Stimulated activated CD8-positive, alpha-beta memory T cell treated with anti-CD3 and anti-CD28 coated beads, Interleukin-2, amount 100 ng/mL, for 48 hours (primary cell): ENCODE measurements at places on chromosomes 13 and 19.

- DNase-seq, result no peak
Observed at GRCh38 chr19:13298565-13299481, 148.6 kb downstream of the IER2 start.

DNA sequence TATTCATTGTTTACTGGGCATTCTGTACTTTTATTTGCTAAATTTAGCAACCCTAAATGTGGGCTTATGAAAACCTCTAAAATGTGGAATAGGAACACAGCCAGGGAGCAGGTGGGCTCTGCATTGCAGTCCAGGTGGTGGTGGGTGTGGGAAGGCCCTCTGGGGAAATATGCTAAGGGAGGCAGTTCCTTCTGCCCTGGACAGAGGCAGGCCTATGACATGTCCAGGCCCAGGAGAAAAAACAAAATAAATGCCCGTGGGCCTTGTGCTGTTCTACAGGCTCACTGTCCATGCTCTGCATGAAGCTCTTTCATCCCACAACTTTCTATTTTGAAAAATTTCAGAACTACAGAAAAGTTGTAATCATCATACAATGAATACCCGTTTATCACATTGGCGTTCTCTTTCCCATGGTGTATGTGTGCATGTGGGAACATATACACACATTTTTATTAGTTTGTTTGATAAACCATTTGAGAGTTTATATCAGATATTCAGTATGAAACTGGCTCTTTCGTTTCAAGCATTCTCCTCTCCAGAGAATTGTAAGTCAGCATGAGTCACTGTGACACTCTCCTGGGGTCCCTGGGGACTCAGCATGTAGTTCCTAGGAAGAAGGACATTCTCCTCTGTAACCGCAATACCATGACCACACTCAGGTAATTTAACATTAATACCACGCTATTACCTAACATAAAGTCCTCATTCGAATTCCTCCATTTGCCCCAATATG lies 505.3 kb downstream of the COG6 start:
- no peak for DNase-seq

- DNase-seq, result no peak
Observed at GRCh38 chr13:99418103-99418842, 83.0 kb upstream of the TM9SF2 start.

DNA sequence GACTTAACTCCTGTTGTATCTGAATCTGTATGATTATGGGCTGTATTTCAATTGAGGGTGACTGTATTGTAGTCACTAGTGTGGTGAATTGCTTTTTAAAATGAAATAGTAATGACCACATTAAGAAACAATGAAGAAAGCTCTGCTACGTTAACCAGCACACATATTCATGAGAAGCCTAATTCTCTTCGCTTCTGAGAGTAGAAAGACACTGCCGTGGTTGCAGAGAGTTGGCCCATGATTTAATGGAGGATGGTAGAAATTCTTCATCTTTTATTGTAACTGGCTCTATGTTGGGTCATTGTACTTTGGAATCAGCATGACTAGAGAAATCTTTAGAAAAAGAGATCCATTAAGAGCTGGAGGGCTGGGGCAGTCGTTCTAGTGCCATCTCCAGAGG lies 451.5 kb downstream of the PCDH17 start:
- DNase-seq, result no peak

- no peak for DNase-seq
Observed at GRCh38 chr13:42970824-42971690, 21.0 kb downstream of the EPSTI1 start.

- DNase-seq, result peak; percentile 51
Observed at GRCh38 chr19:33430674-33431277, 57.3 kb downstream of the CEBPG start.

DNA sequence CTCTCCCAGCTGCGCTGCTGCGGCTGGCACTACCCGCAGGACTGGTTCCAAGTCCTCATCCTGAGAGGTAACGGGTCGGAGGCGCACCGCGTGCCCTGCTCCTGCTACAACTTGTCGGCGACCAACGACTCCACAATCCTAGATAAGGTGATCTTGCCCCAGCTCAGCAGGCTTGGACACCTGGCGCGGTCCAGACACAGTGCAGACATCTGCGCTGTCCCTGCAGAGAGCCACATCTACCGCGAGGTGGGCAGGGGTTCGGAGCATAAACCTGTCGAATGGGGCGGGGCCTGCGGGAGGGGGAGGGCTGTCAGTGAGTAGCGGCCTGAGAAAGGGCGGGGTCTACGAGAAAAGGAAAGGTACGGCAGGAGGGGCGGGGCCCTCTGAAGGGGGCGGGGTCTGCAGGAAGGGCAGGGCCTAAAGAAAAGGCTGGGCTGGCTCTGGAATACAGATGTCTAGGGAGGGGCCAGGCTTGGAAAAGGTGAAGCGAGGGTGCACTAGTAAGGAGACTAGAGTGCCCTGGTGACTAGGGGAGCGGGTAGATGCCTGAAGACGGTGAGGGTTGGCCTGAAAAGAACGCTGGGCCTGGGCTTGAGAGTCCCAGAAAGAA lies 3.6 kb downstream of the CD37 start:
- DNase-seq, result no peak

DNA sequence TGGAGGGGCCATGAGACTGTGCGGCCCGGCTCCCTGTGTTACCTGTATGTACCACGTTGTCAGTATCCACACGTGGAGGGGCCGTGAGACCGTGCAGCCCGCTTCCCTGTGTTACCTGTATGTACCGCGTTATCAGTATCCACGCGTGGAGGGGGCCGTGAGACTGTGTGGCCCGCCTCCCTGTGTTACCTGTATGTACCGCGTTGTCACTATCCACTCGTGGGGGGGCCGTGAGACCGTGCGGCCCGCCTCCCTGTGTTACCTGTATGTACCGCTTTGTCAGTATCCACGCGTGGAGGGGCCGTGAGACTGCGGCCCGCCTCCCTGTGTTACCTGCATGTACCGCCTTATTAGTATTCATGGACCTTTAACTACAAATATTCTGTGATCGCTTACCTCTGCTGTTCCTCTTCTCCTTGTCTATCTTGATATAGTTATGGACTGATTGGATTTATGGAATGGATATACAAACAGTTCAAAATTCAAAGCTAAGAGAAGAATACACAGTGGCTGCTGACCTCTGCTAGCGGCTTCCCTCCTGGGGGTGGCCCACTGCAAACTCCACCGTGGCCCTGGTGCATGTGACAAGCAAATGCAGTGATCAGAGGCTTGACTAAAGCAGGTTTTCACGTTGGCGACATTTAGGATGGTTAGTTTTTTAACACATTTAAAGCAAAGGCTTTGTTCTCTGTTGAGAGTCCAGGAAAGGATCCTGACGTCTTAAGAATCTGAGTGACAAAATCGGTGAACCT lies 38.7 kb downstream of the ATP11A start:
- DNase-seq, result no peak

GRCh38 chr19:15684828-15685227 lies 11.9 kb downstream of the CYP4F12 start:
- no peak for DNase-seq

GRCh38 chr19:16737911-16738310 lies 18.3 kb downstream of the NWD1 start:
- DNase-seq, result no peak

GRCh38 chr13:53064731-53065130 lies 36.1 kb downstream of the OLFM4 start:
- DNase-seq, result no peak

DNA sequence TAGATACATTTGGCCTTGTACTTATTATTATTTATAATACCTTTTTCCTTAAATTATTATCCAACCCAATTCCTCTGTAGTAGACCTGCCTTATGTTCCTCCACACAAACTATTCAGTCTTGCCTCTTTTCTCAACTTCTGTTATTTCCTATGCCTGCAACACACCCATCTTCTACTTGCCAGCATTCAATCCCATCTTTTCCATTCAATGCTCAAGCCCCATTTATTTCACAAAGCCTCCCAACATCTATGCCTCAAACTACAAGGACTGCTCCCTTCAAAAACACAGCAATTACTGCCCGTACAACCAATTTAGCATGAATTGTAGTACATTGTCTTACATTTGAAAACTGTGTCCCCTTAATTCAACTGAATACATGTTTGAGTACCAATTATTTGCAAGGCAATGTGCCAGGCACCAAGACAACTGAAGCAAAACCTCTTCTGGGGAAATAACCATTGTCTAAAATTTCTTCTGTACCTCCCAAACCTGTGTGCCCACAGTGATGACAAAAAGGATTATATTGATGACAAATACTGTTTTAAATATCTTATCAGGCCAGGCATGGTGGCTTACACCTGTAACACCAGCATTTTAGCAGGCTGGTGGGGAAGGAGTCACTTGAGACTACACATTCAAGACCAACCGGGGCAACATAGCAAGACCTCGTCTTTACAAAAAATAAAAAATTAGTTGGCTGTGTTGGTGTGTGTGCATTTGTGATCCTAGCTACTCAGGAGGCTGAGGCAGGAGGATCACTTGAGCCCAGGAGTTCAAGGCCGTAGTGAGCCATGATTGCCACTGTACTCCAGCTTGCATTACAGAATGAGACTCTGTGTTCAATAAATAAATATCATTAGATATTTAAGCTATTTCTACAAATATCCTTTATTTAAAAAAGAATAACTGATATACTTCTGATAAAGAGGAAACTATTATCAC lies 35.1 kb downstream of the ELF1 start:
- no peak for DNase-seq

GRCh38 chr19:21314676-21315075 lies 14.5 kb downstream of the ZNF708 start:
- no peak for DNase-seq

DNA sequence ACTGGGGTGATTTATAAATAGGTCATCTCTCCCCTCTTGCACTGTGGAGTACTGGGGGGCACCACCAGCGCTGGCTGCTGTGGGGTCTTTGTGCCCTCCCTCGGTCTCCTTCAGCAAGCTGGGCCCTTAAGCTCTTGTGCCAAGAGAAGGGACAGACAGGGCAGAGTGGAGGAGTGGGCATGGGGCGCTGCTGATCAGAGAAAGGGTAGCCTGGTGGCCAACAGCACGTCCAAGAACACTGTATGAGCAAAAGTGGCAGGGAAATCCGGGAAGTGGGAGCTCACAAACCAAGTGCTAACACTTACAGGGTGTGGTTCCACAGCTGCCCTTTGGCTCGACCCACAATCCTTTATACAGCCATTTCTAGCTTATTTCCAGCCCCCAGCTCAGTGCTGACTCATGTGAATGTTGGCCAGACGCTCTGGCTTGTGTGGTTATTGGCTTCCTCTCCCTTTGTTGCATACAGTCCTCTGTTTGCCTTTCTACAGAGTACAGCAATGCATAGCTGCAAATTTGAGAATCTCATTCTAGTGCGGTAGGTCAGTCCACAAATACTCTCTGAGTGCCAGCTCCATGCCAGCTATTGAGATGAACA lies 298.8 kb downstream of the SHISA2 start:
- no peak for DNase-seq

- DNase-seq, result no peak
Observed at GRCh38 chr19:38375748-38376147, 1.4 kb downstream of the PSMD8 start.

- DNase-seq, result no peak
Observed at GRCh38 chr19:49790866-49791265, 22.2 kb downstream of the FUZ start.

GRCh38 chr13:30004204-30004603 lies 153.8 kb upstream of the UBL3 start:
- DNase-seq, result no peak

DNA sequence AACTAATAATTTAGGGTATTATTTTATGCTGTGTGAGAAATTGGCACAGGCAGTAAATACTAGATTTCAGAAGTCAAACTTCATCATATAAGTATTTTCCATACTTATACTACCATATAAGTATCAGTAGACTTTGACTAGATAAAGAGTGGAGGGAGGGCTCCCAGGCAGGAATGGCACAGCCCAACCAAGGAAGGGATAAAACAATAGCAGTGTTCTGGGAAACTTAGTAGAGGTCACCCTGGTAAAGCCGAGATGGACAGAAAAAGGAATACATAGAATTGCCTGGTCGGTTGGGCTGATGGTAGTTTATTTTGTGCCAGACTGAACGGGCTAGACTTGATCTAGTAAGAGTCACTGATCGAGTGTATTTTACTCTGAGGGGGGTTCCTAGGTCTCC lies 19.6 kb upstream of the KCTD4 start:
- no peak for DNase-seq

DNA sequence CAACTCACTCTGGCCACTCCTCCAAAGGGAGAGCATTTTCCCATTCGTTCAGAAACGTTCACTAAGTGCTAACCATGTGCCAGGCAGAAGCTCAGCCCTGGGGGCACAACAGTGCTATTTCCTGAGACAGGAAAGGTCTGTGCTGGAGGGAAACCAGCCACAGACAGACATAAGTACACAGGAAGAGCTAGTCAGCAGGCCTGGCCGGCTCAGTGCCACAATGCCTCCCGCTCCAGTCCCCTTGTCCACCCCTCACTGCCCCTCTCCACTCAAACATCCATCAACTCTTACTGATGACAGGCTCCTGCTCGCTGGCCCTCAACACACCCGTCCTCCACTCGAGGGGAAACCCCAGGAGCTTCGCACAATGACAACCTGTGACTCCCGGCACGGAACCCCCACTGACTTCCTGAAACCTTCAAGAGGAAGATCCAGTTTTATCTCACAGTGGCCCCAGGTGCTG lies 11.3 kb upstream of the PLA2G4C start:
- DNase-seq, result no peak

DNA sequence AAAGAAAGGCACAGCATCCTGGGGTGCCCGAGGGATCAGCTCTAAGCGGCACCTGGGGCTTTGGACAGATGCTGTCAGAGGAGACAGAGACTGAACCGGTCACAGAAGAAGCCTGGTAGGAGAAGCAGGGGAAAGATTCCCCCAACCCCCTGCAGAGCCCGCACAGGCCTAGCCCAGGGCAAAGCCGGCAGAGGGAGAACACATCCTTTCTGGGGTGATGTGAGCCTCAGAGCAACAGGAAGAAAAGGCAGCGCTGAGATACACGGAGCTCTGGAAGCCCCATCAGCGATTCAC lies 101.2 kb downstream of the CRYL1 start:
- DNase-seq, result no peak

GRCh38 chr13:28161370-28161769 lies 23.0 kb downstream of the PAN3 start:
- DNase-seq, result no peak

- DNase-seq, result no peak
Observed at GRCh38 chr19:17499648-17500446, 11.6 kb upstream of the PGLS start.

DNA sequence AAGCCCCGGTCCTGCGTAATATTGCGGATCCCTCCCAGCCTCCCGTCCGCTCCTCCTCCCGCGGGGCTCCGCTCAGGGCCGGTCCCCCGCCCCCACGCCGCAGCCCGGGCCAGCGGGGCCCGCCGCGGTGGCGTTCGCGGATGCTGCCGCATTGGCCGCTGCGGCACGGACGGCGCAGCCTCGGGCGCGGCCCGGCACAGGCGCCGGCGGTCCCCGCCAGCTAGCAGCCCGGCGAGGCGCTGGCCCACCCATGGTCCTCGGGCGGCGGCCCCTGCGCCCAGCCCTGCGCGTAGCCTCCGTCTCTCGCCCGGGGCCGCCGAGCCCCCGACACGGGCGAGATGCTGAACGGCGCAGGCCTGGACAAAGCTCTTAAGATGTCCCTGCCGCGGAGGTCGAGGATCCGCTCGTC lies at the start of gene ATP8A2:
TSS of gene ATP8A2 (plus strand) at position 100 of the 409 bp plus-strand sequence. CDS start at position 339, 239 bp downstream.
- DNase-seq, result no peak

GRCh38 chr19:40356681-40357595 lies 8.4 kb downstream of the PLD3 start:
- no peak for DNase-seq
